ENCODE measurements at places on chromosomes 12 and 14. TPM values are rescaled to one million over a fixed set of nuclear protein-coding genes. Genes with fewer than 3 reads are reported as not detected.

APOF gene
- total RNA-seq, result not detected

NFE2 gene
- total RNA-seq, result not detected

TRPV4 gene
- total RNA-seq, result not detected

PRPH gene
- not detected for total RNA-seq

KRT79 gene
- total RNA-seq, result 1.6 TPM

CMKLR1 gene
- total RNA-seq, result not detected

SLC2A14 gene
- 0.22 TPM for total RNA-seq

CCDC175 gene
- not detected for total RNA-seq

DNA sequence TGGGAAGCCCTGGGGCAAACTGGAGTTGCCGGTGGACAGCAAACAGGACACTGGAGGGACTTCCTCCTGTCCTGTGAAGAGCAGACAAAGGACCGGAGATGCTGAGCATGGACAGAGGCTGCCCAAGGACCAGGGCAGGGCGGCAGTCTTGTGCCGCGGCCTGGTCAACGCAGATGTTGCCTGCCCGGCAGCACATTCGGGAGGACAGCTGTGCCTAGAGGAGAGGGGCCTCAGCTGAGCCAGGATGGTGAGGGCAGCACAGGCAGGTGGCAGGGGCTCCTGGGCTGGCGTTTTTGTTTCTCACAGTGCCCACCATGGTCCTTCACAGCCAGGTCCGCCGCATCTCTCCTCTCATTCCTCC, 13.3 kb downstream of the ANKRD9 start:
- DNase-seq, result no peak

GRCh38 chr12:47799357-47799955, 20.2 kb downstream of the HDAC7 start:
- DNase-seq, result no peak

- no peak for DNase-seq
These were observed 599.7 kb downstream of the KCNH5 start for GRCh38 chr14:62445570-62445969.

DNA sequence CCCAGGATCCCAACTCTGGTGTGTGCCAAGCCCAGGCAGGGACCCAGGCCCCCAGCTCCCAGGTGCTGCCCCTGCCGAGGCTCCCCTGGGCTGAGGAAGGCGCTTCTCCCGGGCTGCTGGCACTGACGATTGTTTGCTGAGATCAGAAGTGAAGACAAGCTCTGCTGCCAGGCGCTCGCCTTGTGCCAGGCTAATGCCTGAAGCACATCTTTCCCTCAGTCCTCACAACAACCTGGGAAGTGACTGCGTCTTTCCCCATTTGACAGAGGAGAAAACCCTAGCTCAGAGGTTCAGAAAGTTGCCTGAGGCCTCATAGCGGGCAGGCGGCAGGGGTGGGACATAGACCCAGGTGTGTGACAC, 36.8 kb downstream of the ANKRD9 start:
- no peak for DNase-seq

GRCh38 chr14:101082436-101083384, 179.2 kb upstream of the RTL1 start:
- no peak for DNase-seq

- no peak for DNase-seq
These were observed 44.5 kb downstream of the PSMA6 start for GRCh38 chr14:35336494-35337268.

DNA sequence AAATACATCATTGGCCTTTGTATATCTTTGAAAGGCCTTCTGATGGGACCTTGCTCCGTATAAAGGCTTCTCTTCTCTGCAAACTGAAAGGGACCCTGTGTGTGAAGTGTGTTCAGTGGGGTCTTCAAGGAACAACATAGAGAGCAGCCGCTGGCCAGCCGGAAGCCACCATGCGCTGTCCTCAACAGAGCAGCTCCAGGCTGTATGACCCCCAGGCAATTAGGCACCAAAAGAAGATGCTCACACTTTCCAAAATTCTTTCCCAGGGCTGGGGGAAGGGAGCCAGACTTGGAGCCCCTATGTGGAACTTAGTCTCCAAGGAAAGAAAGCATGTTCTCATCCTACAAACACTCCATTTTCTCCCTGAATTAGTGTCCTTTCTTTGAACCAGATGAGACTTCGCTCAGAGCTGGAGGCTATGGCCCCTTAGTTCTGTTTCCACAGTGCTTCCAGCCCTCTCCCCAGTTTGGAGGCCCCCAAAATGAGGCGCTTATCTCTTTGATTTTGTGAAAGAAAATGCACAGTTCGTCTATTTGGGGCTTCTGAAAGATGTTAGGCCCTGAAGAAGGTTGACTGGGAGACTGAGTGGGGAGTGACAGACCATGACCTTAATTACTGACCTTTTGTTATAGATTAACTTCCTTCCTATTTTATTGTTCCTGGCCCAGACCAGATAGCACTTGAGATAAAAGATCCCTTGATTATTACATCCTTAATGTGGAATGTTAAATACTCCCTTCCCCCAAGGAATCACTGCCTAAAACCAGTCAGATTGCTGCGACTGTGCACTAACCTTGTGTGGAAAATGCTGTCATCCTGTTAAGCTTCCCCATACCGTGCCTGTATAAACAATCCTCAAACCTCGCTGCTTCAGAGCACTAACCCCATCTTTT, 128.3 kb upstream of the FGD4 start:
- no peak for DNase-seq

DNA sequence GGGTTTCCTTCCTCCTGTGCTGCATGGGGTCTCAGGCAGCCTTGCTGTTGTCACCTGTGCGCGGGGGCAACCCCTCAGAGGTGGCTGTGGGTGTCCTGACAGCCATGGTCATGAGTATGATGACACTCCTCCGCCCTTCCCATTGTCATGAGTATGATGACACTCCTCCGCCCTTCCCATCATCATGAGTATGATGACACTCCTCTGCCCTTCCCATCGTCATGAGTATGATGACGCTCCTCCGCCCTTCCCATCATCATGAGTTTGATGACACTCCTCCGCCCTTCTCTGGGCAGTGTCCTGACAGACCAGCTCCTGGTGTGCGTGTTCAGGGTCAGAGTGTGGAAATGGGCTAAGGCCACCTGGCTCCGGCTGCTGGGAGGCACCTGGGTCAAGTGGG, 40.0 kb downstream of the FBRSL1 start:
- DNase-seq, result no peak

DNA sequence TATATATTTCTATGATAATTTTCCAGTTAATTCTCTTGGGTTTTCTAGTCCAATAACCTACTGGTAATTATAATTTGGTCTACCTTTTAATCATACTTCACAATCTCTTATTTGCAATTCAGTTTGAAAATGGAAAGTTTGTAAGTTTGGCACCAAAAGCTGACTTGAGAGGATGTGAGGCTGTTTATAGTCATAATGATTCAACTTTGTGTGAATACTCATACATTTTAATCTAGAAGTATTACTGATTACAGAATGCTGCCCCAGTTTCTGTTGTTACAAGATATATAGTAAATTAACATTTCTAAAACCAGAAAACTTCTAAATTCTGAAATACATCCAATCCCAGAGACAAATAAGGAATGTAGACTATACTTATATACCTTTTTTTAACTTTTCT, 158.2 kb downstream of the SLC38A4 start:
- DNase-seq, result no peak

DNA sequence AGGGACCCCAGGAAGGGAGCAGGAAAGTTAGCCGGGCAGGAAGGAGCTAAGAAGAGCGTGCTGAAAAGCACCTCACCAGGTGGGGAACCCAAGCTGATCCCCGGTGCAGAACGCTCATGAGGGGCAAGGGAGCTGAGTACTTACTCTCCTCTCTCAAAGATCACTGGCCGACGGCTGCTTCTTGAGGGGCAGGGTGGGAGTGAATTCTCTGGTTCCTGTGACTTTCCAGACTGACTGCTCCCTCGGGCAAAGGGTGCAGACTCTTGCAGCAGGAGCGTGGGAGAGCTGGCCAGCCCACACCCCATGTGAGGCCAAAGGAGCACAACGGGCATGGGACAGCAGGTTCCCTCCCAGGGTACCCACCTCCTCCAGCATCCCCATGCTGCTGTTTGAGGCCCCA, 44.9 kb upstream of the DIO3 start:
- no peak for DNase-seq

DNA sequence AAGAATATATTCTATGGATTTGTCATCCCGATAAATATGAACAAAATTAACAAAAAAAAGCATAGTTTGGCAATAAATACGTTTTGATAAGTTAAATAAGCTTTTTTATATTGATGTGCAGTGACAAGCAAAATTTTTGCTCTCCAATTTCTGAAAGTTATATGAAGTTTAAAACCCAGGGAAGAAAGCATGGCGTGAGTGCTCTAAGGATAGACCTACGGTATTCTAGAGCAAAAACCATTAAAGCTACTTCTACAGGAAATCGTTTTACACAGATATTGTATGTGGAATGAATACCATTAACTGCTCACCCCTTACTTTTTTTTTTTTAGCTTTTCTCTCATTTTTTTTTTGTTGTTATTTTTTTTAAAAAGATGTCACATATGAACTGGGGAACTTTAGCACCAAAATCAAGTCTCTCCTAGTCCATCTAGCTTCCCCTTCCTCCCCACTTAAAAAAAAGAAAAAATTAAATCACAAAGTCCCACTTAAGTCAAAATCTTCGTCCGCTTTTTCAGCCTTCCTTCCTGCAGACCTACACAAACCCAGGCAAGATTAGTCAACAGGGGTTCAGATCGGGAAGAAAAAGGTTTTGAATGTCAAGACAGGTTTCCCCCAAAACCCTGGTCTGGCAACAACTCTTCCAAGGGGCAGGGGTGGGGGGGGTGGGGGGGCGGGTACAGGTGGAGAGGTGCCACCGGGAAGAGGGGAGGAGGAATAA, 4.4 kb downstream of the ZFP36L1 start:
- DNase-seq, result no peak

All from activated CD8-positive, alpha-beta T cell treated with anti-CD3 and anti-CD28 coated beads for 36 hours (primary cell).